ENCODE measurements at places on chromosomes 11 and 22.

- no peak for DNase-seq
Measured at GRCh38 chr22:25420471-25420924, 144.0 kb upstream of the GRK3 start.

- DNase-seq = no peak
Measured at GRCh38 chr22:50000587-50001387, 11.8 kb downstream of the IL17REL start.

GRCh38 chr11:69209421-69210309 lies 53.9 kb downstream of the SMIM38 start:
- no peak for DNase-seq

DNA sequence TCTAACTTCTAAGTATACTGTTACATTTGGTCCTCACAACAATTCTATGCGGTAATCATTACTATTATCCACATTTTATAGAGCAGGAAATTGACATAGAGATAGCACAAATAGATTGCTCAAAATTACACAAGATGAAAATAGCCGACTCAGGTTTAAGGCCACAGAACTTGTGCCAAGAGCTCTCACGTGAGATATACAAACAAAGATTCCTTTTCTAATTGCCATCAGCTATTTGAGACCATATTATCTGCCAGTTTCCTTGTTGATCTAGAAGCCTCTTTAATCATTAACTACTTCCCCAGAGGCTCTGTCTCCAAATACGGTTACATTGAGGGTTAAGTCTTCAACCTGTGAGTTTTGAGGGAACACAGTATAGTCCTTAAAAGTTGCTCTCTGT lies 61.0 kb upstream of the GLYATL1B start:
- DNase-seq = no peak

GRCh38 chr22:29691636-29692326 lies 28.0 kb upstream of the CABP7 start:
- no peak for DNase-seq

- DNase-seq = no peak
Measured at GRCh38 chr11:57094181-57094935, 87.4 kb upstream of the LRRC55 start.

DNA sequence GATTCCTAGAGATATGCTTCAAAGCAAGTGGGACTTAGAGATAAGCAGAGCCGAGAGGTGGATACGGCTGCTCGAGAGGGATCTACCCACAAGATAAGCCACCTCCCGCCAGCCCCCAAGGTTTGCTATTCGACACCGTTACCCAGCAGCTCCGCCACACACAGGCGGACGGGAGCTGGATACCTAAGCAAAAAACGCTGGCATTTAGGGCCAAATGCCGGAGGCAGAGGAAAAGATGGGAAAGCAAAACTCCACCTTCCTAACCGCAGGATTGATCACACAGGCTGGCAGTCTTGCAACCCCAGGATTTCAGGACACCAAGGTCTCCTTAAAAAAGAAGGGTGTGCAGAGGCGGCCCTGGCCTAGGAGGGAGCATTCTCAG lies 709 bp downstream of the FTH1 start:
- no peak for DNase-seq

- no peak for DNase-seq
Measured at GRCh38 chr11:28026634-28027290, 81.2 kb downstream of the KIF18A start.

GRCh38 chr22:50728523-50728931 lies 9.5 kb upstream of the ACR start:
- no peak for DNase-seq

- DNase-seq = no peak
Measured at GRCh38 chr22:43482318-43482625, 70.5 kb downstream of the MPPED1 start.

DNA sequence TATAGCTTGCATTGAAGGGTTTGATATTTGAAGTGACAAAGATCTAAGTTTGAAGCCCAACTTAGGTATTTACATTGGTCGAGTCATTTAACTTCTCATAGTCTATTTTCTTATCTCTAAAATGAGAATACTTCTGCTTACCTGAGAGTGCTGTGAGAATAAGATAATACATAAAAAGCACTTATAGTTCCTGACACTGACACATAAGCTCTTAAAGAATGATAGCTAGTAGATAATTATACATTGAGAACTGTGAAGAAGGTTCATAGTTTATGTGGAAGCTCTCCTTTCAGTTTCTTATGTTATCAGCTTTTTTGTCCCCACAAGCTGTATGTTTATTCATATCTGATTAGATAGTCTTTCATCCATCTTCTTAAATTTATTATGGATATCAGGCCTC lies 4.8 kb downstream of the PPME1 start:
- no peak for DNase-seq

DNA sequence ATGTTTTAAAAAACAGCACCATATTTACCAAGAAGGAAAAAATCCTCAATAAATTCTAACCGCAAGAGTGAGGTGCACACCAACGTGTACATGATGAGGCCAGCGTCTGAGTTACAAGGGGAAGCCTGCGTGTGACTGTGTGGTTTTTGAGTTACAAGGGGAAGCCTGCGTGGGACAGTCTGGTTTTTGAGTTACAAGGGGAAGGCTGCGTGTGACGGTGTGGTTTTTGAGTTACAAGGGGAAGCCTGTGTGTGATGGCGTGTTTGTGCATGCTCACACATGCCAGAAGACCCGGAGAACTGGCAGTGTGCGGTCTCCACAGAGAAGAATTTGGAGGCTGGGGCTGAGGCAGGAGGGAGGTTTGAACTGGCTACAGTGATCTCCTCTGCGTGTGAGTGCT lies 1376.4 kb downstream of the TBC1D22A start:
- DNase-seq = no peak

GRCh38 chr11:125148743-125149142 lies 15.8 kb upstream of the PKNOX2 start:
- no peak for DNase-seq

DNA sequence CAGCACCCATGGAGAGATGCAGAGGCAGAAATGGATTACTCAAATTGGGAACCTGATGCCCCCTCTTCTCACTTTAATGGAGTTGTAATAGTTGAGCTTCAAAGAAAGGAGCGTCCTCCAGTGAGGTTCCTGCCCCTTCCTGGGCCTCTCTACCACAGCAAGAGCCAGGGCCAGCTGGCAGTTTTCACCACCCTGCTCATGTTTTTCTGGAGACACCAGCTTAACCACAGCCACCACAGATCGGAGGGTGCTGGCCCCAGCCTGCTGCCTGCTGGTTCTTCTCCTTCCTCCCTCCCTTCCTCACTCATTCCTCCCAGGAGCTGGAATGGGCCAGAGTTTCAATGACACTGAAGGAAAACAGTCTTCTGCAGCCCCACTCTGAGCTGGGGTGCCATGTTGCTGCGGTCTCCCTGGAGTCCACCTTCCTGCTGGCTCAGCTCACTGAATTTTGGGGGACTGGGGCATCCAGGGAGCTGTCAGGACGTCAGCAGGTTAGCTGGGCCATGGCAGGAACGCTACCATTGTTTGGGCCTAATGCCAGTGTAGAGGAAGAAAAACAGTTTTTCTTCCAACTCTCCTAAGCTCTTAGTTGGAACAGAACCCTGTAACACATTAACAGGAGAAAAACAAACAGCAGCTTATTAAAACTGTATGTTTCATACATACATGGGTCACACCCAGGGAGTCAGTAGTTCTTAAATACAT lies 57.7 kb downstream of the TRAF6 start:
- DNase-seq = no peak

DNA sequence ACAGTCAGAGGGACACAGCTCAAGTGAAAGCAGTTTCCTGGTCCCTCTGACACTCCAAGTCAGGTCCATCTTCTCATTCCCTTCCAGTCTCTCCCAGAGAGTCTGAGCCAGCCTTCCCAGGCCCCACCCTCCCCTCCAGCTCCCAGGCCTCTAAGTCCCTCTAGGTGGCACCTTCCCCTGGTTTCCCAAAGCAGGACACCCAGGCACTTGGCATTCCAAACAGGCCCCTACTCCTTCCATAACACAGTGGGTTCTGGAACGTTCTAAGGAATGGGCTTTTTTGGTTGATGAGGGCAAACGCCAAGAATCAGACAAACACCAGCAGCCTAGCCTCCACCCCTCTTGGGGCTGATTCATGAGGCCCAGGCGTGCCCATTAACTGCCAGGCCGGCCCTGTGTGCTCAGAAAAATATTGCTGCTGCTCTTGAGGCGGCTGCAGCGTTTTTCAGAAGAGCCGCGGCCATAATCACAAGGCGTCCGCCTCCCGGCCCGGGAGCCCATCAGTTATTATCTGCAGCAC lies 418.7 kb downstream of the SOX6 start:
- DNase-seq = no peak
